Cardiac septum (tissue), 1 donor: ENCODE measurements at places on chromosomes 3 and 15. TPM values are rescaled to one million over a fixed set of nuclear protein-coding genes. Genes with fewer than 3 reads are reported as not detected.

SQOR gene
- 12.3 TPM for total RNA-seq

GPR171 gene
- 0.32 TPM for total RNA-seq

PLCB2 gene
- 4.6 TPM for total RNA-seq

NPHP3 gene
- 13.6 TPM for total RNA-seq

EIF4E3 gene
- total RNA-seq = 54.7 TPM

KCNMB3 gene
- total RNA-seq = 1.9 TPM

CSTA gene
- 2.0 TPM for total RNA-seq

CCDC13 gene
- total RNA-seq = 1.1 TPM

SAMD7 gene
- total RNA-seq = not detected

PPP2R3A gene
- total RNA-seq = 82.8 TPM

COLQ gene
- 41.7 TPM for total RNA-seq
